ENCODE measurements at places on chromosomes 3 and 15.

- no peak for DNase-seq
These were observed 104.1 kb downstream of the CNTN3 start for GRCh38 chr3:74510261-74510818.

DNA sequence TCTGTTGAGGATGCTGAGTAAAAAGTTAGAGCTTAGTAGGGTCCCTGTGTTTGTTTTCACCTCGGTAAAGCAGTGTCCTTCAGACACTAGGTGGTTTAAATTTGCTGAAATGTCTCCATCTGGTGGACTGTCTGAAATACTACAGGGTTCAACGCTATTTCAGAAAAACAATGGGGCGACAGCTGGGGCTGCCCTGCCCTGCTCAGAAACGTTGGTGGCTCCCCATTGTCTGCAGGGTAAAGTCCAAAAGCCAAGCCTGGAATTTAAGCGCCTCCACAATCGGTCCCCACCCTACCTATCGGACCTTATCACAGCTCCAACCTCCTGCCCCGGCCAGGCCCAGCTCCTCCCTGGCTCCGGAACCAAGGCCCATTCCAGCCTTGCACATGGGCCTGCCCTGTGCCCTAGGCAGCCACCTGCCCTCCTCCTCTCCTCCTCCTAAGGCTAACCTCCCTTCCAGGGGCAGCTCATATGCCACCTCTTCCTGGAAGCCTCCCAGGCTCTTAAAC lies 4.3 kb upstream of the TSEN2 start:
- DNase-seq = peak; percentile 35

DNA sequence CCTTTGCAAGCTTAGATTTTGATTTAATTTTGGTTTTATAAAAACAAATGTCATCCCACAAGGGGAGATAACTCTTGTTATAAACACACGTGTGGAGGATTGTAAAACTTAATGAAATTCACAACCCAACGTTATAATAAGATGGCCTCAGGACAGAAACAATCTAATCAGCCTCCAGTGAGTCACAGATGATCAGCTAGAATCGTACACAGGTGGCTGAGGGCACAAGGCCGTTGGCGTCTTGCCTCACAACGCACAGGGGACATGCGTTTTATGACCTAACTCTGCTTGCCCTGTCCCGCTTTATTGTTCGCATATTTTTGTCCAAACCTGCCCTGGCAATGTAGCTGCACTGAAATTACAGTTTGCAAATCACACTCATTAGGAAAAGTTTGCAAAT lies 121.9 kb upstream of the PDZRN3 start:
- DNase-seq = no peak

GRCh38 chr15:96353930-96354730 lies 23.6 kb downstream of the NR2F2 start:
- DNase-seq = no peak

- DNase-seq = no peak
These were observed 11.5 kb upstream of the DNAJC13 start for GRCh38 chr3:132405609-132406299.

GRCh38 chr15:98717371-98717770 lies 69.0 kb downstream of the IGF1R start:
- DNase-seq = no peak

DNA sequence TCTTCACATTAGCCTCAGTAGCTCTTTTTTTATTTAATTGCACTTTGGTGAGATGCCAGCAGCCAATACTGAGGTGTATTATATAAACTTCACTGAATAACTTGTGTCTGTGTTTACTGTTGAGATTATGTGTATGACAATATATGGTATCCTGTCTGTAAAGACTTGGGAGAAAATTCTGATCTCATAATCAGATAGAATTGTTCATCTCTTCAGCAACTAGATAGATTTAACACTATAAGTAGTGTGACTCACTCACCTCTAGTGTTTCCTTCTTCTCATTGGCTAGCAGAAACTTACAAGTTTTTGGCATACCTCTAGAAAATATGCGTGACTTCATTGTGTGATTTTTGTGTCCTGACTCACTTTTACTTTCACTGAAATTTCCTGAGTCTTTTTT lies 67.6 kb upstream of the TGFBR2 start:
- DNase-seq = peak; percentile 90

- DNase-seq = no peak
These were observed 110.5 kb upstream of the PTPRG start for GRCh38 chr3:61450866-61451265.

DNA sequence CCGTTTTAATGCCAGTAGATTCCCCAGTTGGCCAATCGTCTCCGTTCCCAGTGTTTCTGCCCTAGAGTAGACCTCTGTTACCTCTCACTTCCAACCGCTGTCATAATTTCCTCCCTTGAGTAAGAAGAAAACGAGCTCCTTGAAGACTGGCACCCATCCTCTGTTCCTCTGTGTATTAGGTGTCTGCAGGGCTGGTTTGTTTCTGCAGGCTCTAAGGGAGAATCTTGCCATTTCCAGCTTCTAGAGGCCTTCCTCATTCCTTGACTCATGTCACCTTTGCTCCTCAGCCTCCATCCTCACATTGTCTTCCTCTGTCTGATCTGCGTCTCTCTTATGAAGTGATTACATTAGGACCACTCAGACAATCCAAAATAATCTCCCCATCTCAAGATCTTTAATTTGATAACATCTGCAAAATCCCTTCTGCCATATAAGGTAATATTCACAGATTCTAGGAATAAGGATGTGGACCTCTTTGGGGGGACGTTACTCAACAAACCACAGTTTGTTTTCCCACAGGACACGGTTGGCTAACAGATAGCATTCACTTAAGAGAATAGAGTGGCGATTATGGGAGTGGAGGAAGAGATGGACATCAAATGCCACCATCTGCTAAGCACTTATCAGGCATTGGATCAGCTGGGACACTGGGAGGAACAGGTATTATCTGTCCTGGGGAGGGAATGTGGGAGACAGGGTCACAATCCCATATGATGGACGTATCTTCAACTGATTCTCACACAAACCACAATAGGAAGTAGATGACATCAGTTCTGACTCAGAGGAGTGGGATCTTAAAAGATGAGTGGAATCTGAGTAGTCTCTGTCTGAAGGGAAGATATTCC lies 17.1 kb downstream of the ARHGAP31 start:
- DNase-seq = peak; percentile 96

GRCh38 chr3:35486295-35486694 lies 153.0 kb upstream of the ARPP21 start:
- DNase-seq = no peak

Data from RCC 7860 (cell line).